Activated CD4-positive, alpha-beta T cell treated with anti-CD3 and anti-CD28 coated beads for 24 hours (primary cell): ENCODE measurements at places on chromosomes 5 and 9.

GRCh38 chr9:135046739-135047350 lies 40.6 kb upstream of the OLFM1 start:
- no peak for DNase-seq

- no peak for DNase-seq
Measured at GRCh38 chr9:126114409-126114760, 212.2 kb upstream of the MVB12B start.

GRCh38 chr5:43104057-43104456 lies 16.7 kb upstream of the ZNF131 start:
- no peak for DNase-seq

DNA sequence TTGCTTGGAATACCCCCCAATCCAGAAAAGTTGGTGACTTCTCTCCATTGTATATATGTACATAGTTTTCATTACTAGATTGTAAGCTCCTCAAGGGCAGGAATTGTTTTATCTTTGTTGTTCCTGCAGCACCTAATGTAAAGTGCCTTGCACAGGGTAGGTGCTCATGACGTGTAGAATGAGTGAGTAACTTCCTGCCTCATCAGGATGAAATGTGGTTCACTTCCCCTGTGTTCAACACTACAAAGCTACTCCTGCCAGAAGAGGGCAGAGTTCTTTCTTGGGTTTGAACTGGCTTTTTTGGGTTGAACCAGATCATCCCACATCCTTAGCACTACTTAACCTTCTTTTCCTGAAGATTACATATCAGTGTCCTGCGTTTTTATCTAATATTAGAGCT lies 23.9 kb downstream of the GTF3C4 start:
- DNase-seq = no peak

- no peak for DNase-seq
Measured at GRCh38 chr5:122175852-122176251, 46.5 kb downstream of the ZNF474 start.

DNA sequence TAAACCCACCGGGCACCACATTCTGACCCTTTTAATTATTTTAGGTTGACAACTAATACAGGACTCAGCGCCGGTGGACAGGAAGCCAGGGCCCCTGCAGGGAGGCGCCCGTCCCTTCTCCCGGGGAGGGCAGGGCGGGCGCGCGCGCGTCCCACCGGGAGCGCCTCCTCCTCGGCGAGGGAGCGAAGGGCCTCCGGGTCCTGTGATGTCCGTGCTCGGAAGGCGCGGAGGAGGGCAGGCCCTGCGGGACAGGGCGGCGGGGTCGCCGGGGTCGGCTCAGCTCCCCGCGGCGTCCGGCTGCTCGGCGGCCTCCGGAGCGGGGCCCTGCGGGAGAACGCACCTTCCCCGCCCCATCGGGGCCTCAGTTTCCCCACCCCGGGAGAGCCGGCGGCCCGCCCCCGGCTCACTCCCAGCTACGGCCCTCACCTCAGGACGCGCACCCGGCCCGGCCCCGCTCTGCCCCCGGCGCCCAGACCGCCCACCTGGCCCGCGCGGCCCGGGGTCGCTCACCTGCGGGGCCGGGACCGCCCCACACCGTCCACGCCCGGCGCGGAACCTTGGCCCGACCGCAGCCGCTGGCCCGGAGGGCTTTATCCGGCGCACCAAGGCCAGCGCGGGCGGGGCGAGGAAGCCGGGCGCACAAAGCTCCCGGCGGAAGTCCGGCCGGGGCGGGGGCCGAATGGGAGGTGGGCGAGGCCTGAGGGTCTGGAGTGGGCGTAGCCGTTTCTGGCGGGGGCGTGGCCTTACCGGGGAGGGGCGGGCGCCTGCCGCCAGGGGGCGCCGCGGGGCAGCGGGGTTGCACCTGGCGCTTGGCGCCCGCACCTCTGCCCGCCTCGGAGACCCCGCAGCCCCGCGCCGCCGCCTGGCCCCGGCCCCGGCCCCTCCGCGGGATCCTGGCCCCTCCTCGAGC lies at the start of the genes EXD3 and NOXA1:
EXD3 (minus strand) TSS at position 559 of the 910 bp plus-strand sequence. CDS start 27,805 bp downstream, outside the sequence.
NOXA1 (plus strand) TSS at position 790 of the 910 bp plus-strand sequence. CDS start 137 bp downstream, outside the sequence.
- peak; percentile 93 for DNase-seq

DNA sequence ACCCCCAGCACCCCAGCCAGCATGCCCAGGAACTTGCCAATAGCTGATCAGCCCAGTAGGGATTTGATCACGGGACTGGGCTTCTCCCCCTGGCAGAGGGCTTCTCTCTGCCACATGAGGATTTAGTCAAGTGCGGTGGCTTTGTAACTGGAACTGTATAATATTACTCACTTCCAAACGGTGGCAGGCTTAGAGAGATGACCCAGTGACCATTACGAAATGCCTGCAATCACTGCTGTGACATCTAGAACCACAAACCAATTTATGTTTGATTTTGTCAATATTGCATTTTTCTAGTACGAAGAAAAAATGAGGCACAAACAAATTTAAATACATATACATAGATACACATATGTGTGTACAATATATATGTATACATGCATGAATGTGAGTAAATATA lies 192.1 kb downstream of the ERCC6L2 start:
- no peak for DNase-seq

DNA sequence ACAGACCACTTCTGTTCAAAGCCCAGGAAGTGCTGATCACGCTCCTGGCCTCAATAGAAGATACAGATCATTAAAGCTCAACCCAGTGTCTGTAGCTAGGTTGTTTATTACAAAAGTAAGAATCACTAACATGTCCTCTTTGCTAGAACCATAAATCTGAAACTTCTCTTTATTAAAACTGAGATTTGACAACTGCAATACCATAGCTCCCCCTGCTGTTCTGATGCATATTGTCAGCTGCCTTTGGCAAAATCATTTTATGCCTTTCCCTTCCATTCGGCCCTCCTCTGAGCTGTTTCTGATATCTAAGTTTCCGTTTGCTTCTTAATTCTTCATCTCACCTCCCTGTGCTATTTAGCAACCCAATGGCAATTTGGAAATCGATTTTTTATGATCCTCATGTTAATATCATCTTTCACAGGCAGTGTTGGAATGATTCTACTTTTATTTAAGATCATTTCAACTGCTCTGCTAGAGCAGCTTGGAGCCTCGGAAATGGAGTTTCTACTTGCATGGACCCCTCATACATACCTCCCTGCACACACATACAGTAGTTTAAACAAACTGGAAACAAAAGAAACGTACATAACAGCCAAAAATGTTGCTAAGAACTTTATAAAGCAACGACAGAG lies 998.8 kb downstream of the MAT2B start:
- DNase-seq = peak; percentile 1

- DNase-seq = no peak
Measured at GRCh38 chr5:34511063-34511462, 145.1 kb upstream of the RAI14 start.

DNA sequence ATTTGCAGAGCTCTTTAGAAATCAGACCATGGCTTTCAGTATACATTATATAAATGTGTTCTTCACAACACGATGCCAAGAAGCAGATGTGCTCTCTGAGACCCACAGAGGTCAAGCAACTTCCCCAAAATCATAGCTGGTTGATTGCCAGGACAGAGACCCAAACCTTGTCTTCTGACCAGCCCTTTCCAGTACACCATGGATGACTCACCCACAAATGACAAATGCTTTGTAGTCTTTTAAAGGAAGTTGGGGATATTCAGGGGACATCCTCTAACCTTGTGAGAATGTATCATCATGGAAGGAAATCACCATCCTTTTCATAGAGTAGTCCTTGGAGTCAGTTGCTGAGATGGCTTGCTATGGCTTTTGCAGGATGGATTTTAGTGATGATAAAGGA lies 30.1 kb downstream of the ZNF462 start:
- no peak for DNase-seq

GRCh38 chr5:140136624-140137023 lies 10.9 kb downstream of the IGIP start:
- no peak for DNase-seq

DNA sequence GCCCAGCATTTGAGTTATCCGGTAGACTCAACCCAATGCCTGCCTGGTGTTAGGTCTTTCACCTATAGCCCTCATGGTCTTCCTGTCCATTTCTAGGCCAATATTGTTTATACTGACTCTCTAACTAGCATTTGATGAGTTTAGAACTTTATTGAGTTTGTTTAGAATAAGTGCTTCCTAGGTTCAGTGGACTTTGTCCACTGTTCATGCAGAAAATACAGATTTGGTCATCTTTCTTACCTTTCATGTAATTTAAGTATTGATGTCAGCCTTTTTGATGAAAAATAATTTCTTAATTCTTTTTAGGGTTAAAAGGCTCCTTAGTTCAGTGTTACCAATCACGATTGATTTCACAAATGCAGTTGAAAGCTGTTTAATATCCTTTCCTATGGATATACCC lies 22.0 kb downstream of the CYSTM1 start:
- no peak for DNase-seq

DNA sequence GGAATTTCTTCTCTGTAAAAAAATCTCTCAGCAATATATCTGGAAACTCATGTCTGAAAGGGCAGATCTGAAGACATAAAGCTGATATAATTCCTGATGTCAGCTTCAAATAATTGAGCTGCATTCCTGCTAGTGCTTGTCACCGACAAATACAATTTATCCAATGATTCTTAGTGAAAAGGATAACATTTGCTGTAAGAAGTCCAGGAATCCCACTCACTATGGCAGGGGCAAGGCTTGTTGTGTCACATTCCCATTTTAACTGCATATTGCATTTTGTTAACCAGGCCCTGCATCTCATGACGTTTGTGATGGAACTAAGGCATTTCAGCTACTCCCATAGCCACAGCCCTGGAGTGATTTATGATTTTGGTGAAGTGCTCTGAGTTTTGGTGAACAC lies 160.1 kb upstream of the DAB2 start:
- no peak for DNase-seq

DNA sequence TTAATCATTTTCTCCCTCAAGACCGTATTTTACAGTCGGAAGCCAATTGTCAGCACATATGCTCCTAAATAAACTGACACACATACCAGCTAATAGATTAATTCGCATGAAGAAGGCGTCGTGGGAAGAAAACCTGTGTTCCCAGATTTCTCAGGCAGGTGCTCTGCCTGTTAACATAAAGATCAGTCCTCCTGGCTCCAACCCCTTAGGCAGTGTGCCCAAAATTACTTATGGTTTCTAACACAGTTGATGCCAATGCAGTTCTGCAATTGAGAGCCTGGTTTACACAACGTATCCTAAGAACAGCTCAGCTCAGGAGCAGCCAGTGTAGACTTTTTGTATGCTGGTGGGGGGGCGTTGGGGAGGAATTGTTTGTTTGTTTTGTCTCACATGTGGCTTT lies 208.3 kb downstream of the ENC1 start:
- no peak for DNase-seq

DNA sequence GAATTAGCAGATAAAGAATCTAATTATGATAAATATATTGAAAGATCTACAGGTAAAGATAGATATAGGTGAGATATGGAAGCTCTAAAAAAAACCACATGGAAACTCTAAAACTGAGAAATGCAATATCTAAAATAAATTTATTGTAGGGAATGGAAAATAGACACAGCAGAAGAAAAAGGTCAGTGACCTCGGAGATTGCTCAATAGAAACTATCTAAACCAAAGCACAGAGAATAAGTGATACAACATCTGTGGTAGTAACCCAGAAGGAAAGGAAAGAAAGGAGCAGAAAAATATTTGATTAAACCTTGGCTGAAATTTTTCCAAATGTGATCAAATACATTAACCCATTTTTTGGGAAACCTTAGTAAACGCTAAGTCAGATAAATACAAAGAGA lies 43.1 kb upstream of the GLIPR2 start:
- no peak for DNase-seq

DNA sequence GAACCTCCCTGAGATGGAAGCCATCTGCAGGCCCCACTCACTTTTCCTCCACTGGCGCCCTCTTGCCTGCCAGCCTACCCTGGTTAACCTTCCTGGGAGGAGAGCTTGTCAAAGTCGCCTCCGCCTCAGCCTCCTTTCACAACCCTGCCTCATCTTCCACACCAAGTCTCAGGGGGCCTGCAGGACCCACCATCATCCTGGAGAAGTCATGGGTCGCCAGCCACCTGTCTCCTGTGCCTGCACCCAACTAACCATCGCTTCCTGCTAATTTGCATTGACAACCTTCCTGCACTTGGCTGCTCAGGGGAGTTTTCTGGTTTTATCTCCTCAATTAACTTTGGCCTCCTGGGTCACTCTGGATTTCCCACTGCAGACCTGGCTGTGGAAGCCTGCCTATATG lies 52.8 kb upstream of the GRHPR start:
- no peak for DNase-seq

DNA sequence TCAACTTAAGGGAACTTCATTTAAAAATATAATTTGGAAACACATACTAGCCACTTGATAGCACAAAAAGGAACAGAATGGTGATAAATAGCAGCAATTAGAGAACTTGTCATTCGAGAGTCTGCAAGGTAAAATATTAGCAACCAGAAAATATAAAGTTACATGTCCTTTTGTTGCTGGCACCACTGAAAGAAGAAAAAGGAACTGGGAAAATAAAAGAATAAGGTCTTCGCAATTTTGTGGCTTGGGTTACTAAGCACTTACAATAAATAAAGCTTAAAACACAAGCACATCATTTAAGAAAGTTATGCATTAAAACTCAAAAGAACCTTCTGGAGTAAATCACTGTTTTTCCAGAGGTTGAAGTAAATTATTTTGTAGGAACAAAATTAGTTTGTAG lies 149.9 kb upstream of the FBN2 start:
- no peak for DNase-seq

DNA sequence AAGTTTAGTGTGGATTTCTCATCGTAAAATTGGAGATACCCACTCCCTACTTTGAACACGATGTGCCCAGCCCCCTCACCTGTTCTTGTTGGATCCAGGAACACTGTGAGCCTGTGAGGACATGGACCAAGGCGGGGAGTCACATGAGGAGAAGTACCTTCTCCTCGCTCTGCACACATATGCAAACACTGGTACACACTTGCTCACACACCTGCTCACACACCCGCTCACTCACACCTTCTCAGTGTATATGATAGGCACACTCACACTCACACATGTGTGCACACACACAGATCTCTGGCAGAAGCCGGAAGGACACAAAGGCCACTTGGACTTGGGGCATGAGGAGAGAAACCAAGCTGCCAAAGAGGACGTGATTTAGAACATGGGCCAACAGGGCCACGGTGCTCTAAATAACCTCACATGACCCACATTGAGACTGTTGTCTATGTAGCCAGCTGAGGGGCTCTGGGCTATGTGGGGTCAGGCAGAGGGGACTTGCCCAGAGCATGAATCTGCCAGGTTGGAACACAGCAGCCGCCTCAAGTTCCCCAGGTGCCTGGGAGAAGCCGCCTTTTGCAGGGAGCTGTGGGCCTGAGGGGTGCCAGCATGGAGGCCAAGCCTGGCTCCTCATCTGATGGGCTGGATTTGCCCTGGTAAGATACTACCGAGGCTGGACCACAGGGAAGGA lies 283.0 kb upstream of the IRX4 start:
- DNase-seq = no peak

- no peak for DNase-seq
Measured at GRCh38 chr5:109329333-109330237, 80.2 kb downstream of the PJA2 start.

DNA sequence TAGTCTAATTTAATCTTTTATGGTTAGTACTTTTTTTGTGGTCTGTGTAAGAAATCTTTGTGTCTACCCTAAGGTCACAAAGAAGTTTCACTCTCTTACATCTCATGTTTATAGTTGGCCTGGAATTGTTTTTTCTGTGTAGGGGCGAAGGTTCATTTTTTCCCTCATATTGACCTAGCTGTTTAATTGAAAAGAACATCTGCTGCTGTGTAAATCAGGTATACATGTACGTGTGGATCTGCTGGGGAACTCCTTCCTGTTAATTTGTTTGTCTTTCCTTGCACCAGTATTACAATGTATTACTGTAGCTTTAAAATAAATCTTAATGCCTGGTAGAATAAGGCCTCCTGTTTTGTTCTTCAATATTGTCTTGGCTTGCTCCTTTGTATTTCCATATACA lies 37.8 kb downstream of the EXOSC2 start:
- no peak for DNase-seq
